ENCODE measurements at places on chromosomes 7 and 10.

GRCh38 chr7:139450851-139451250 lies 32.6 kb downstream of the KLRG2 start:
- DNase-seq: no peak

DNA sequence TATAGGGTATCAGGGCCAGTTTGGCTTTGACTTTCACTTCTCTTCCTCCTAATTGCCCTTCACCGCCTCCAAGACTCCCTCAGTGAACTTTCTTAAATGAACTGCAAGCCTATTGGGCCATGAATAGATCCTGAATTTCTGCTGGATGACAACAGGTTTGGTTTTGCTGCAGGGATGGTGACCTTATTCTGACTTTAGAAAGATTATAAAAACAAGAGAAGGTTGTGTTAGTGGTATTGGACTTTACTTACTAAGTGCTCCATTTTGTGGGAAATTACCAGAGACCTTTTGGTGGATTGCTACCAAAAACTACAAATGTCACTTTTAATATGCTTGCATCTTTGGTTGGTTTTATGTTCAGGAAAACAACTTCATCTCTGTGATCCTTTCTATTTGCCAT lies 11.5 kb upstream of the LIPA start:
- DNase-seq: no peak

GRCh38 chr10:77647543-77648293 lies 10.1 kb upstream of the KCNMA1 start:
- DNase-seq: no peak

- no peak for DNase-seq
Measured at GRCh38 chr10:44415121-44415520, 30.2 kb upstream of the CXCL12 start.

- DNase-seq: no peak
Measured at GRCh38 chr7:78607099-78607498, 808.5 kb downstream of the PHTF2 start.

GRCh38 chr7:23012908-23013714 lies 819 bp downstream of the HYCC1 start:
- peak; percentile 20 for DNase-seq

GRCh38 chr7:93890041-93890463 lies 501 bp downstream of the TFPI2 start:
- DNase-seq: no peak

GRCh38 chr10:5983774-5984173 lies 6.4 kb upstream of the IL15RA start:
- no peak for DNase-seq

GRCh38 chr10:43688348-43688892 lies 39.7 kb upstream of the ZNF32 start:
- no peak for DNase-seq

- DNase-seq: no peak
Measured at GRCh38 chr7:38798552-38799267, 110.3 kb downstream of the VPS41 start.

DNA sequence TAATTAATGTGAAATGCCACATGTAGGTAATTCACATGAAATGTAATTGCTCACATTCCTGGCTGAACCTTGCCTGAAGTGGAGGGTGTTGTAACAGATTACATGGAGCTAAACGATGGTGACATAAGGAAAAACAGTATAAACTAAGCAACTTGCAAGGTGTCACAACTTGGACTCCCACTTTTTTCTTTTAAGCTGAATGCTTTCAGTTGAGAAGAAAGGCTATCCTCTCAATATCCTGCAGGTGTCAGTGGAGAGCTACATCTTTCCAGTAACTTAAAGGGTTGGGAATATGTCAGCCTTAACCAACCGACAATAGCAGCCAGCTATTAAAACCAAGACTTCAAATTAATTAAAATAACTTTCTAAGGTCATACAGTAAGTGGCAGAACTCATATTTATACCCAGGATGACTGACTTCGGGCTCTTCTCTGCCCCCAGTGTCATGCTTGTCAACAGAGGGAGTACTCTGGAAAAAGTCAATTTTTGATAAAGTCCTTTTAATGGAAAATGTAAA lies 33.7 kb downstream of the NRBF2 start:
- no peak for DNase-seq

DNA sequence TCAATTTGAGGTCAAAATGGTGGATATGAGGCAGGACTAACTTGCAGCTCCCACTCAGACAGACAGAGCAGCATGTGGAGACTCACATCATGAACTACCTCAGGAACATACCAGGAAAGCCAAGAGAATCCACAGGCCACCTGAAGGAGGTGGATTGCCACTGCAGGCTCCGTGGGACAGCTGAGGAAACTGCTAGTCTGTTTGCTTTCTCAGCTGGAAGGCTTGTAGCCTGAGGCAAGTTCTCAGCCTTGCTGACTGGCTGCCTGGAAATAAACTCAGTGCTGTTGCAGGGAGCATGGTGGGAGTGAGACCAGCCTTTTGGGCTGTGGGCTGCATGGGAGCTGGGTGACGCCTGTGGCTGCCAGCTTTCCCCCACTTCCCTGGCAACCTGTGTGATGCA lies 202.9 kb downstream of the ZNF248 start:
- DNase-seq: no peak

- no peak for DNase-seq
Measured at GRCh38 chr10:5284311-5285057, 80.3 kb upstream of the UCN3 start.

DNA sequence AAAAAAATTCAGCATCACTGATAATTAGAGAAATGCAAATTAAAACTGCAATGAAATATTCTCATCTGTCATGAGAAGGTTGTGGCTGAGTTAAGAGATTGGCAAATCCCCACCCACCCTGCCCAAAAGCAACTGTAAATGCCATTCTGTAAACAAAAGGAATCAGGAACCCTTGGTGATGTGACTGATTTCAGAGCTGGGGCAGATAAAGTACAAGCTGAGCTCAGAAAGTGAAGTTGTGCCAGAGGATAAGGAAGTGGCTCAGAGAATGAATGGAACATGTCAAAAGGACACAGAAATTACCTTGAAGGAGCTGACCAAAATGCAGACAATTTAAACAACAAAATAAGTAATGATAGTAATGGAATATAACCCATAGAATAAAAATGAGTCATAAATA lies 32.7 kb upstream of the ARMS2 start:
- no peak for DNase-seq

DNA sequence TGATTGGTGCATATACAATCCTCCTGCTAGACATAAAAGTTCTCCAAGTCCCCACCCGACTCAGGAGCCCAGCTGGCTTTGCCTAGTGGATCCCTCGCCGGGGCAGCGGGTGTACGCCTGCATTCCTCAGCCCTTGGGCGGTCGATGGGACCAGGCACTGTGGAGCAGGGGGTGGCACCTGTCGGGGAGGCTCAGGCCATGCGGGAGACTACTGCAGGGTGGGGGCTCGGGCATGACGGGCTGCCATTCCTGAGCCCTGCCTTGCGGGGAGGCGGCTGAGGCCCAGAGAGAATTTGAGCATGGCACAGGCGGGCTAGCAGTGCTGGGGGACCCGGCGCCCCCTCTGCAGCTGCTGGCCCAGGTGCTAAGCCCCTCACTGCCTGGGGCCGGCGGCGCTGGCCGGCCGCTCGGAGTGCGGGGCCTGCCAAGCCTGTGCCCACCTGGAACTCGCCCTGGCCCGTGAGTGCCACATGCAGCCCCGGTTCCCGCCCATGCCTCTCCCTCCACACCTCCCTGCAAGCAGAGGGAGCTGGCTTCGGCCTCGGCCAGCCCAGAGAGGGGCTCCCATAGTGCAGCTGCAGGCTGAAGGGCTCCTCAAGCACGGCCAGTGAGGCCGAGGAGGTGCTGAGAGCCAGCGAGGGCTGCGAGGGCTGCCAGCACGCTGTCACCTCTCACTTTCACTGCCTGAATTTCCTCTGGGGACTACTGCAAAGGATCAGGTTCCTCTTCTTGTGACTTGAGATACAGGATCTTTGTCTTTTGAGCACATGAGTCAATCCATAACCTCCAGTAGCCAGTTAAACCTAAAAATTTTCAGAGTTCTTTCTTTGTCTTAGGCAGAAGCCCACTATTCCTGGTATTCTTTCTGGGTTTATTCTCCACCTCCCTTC lies 25.1 kb upstream of the ELOVL3 start:
- DNase-seq: no peak

- no peak for DNase-seq
Measured at GRCh38 chr10:66180581-66181318, 745.1 kb upstream of the LRRTM3 start.

- DNase-seq: no peak
Measured at GRCh38 chr10:43754569-43755260, 106.0 kb upstream of the ZNF32 start.

GRCh38 chr7:112199672-112200071 lies 6.5 kb downstream of the DOCK4 start:
- no peak for DNase-seq

- no peak for DNase-seq
Measured at GRCh38 chr7:140982508-140982907, 32.2 kb downstream of the MRPS33 start.

DNA sequence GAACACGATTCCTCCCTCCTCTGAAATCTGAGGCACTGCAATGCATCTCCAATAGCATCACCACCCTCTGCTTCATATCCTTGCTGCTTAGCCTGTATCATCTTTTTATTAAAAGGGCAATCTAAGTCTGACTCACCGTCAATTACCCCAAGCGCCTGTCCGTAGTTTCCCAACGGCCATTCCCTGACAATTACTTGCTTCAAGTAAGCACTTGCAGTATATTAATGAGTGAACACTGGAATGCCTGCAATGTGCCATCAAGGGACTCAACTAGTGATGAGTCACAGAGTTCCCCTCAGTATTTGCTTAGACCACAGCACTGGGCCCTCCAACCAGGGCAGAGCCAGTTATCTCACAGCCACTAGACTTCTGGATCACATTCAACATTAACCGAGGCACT lies 19.5 kb upstream of the PPP1R3C start:
- no peak for DNase-seq

DNA sequence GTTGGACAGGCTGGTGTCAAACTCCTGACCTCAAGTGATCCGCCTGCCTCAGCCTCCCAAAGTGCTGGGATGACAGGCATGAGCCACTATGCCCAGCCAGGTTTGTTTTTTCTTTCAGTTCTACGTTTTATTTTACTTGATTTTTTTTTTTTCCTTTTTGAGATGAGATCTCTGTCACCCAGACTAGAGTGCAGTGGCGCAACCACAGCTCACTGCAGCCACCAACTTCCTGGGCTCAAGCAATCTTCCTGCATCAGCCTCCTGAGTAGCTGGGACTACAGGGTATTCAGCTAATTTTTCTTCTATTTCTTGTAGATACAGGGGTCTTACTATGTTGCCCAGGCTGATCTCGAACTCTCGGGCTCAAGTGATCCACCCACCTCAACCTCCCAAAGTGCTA lies 24.3 kb downstream of the GDI2 start:
- no peak for DNase-seq

- DNase-seq: no peak
Measured at GRCh38 chr10:27660711-27661110, 84.9 kb downstream of the MKX start.

- no peak for DNase-seq
Measured at GRCh38 chr10:91622601-91623000, 10.3 kb downstream of the PPP1R3C start.

DNA sequence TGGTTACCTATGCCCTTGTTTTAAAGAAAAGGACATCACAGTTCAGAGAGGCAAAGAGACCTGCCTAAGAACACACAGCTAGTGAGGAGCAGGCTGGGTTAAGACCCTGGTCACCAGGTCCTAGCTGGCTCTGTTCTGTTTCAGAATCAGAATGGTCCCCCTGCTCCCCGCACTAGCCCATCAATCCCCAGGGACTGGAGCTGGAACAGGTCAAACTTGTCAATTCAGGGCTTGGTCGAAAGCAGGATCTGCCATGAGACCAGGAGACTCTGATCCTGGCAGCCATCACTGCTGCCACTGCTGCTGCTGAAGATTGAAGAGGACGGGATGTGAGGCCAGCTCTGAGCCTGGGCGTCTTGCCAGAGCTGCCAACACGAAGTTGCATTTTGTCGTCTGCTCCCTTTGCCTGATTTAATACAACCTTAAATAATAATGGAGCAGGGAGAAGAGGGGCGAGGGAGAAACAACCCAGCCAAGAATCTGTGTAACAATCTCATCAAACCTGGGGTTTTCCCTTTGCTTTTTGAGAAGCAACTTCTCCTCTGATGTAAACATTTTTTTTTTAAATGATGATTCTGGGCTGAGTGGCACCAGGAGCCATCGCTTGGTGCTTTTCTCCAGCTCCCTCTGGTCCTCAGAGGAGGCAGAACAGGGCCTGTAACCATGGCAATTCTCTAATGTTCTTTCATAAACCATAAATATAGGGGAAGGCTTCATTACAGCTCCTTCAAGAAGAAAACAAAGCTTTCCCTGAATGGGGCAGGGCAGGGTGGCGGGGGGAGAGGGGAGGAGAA lies 119.0 kb upstream of the SORCS3 start:
- no peak for DNase-seq

DNA sequence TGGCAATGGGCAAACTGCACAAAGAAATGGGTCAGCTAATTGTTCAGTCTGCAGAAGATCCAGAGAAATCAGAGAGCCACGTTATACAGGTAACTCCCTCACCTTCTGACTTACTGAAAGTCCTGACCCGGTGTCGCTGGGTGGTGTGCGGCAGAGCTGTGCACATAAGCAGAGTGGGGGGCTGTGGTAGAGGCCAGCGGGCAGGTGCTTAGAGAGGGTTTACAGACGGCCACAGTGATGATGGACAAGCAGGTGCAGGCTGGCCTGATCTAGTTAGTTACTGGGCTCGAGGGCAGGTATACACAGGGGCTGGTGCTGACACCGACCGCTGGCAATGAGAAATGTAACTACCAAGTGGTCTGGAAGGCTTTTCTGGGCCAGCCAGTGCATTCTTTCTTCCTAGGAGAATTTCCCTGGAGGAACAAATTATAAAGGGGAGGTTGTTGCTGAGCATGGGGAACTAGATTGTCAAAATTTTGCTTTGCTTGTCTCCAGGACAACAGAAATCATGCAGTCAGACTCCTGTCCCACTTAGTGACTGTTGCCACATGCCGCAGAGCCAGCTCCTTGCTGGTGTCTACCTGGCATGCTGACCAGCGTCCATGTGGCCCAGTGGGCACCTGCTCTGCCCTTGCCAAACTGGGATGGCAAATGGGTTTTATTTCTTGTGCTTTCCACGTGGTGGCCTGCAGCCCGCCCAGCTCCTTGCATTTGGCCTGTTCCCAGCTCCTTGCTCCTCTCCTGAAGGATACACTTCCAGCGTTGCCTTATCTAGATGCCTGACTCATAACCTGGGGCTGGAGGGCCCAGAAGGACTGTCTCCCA lies 28.8 kb downstream of the DENND10 start:
- DNase-seq: no peak

DNA sequence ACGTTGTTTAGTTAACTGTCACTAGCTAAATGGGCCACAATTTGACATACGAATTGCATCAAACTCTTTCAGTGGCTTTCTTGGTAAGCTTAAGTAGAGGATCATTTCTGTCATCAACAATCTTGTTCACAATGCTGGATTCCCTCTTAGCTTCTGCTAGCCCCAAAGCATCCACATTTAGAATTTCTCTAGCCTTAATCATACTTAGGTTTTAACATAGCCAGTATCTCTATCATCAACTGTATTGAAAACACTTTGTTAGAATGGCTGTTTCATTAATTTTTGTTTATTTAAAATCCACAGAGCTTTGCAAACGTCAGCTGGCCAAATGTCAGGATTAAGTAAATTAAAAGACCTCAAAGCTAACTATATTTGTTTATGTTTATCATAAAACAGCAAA lies 41.1 kb downstream of the ABRAXAS2 start:
- no peak for DNase-seq

GRCh38 chr10:21807180-21807579 lies 196.3 kb downstream of the DNAJC1 start:
- no peak for DNase-seq

GRCh38 chr10:127399668-127400067 lies 149.4 kb upstream of the NPS start:
- no peak for DNase-seq

- no peak for DNase-seq
Measured at GRCh38 chr7:148761499-148762278, 63.0 kb downstream of the CUL1 start.

Measured in activated gamma-delta T cell (primary cell).